Nucleus accumbens (tissue), 56 donors: ENCODE measurements at places on chromosomes 11 and 22.

GRCh38 chr11:12404436-12404835, 27.1 kb downstream of the PARVA start:
- DNase-seq, result no peak

DNA sequence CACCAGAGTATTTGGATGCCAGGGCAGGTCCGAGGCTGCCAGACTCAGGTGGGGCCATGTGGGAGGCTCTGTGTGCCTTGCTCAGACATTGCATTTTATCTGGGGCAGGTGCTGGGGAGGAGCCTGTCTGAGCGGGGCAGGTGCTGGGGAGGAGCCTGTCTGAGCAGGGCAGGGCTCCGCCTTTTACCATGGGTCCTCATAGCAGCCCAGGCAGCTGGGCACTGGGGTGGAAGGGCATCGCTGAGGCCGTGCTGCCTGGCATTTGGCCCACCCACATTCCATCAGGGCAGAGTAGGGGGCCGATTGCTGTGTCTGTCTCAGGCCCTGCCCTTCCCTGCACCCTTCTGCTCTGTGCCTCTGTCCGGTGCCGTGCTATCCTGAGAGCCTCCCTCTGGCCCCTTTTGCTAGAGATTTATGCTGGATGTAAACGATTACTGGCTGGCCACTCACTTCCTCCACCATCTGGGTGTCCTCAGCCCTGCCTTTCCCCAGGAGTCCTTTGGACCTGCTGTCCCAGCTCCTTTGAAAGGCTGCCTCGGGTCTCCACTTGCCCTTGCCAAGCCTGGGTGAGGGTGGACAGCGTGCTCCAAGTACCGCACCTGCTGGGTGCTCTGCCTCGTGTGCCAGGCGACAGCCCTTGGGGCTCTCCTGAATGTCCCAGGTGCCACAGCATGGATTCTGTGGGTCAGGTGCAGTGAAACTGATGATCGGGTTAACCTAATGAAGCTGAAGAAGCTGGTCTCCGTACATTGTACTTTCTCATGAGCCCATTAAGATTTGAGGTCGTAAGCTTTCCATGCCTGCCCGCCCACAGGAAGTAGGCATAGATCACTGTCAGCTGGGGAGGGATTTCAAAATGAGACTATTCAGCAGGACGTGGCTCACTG, 281.6 kb downstream of the TBC1D22A start:
- DNase-seq, result no peak

- no peak for DNase-seq
Observed at GRCh38 chr11:115535781-115536180, 31.6 kb upstream of the CADM1 start.

DNA sequence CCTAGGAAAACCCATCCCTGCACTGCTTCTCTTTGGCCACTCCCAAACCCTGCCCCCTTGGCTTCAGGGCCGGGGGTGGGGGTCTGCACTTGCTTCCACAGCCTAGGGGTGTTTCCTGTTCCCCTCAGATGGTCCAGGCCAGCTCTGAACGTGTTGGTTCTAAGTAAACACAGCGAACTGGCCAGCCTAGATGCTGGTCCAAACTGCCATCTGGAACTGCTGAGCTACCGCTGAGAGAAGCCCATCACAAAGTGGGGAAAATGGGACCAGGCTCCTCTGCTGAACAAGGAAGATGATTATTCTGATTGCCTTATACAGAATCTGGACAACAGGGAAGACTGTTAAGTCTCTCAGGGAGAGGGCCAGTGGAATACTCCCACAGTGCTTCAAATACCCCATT, 23.5 kb upstream of the YPEL1 start:
- no peak for DNase-seq

- DNase-seq, result no peak
Observed at GRCh38 chr11:70028147-70028855, 49.8 kb upstream of the ANO1 start.

GRCh38 chr11:69521457-69521856, 40.0 kb downstream of the LINC01488 start:
- no peak for DNase-seq

GRCh38 chr11:74749965-74750296, 1.3 kb downstream of the RNF169 start:
- no peak for DNase-seq

DNA sequence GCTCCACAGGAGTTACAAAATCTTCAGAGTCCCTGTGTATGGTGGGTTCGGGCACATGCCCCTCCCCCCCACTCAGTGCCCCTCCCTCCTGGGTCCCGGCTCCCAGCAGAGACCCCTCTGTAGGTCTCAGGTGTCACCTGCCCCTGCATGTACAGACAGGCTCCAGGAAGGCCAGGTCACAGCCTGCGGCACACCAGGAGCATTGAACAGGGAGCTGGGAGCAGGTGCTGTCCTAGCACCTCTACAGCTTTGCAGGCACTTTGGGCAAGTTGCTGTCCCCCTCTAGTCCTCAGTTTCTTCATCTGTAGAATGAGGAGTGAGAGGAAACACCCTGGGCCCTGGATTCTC, 80.1 kb upstream of the RTL6 start:
- DNase-seq, result no peak
